ENCODE measurements at places on chromosomes 2 and 18.

DNA sequence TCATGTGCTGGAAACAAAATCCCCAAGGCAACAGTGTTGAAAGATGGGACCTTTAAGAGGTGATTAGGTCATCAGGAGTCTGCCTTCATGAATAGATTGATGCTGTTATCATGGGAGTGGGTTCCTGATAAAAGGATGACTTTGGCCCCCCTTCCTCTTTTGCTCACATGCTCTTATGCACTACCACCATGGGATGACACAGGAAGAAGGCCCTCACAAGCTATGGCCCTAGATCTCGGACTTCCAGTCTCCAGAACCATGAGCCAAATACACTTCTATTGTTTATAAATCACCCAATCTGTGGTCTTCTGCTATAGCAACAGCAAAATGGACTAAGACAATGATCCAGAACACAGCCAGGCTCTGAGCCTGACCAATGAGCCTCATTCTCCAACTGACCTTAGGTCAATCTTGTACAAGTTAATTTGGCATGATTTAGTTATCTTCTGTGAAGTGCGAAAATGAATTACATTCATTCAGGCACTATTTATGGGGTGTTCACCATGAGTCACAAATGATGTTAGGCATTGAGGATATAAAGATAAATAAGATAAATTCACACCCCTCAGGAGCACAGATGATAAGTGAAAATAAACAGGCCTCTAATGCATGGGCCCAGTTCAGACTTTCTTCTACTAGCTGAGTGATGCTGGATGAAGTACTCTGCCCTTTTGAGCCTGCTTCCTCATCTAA lies 37.7 kb upstream of the NT5C1B start:
- DNase-seq, result no peak

DNA sequence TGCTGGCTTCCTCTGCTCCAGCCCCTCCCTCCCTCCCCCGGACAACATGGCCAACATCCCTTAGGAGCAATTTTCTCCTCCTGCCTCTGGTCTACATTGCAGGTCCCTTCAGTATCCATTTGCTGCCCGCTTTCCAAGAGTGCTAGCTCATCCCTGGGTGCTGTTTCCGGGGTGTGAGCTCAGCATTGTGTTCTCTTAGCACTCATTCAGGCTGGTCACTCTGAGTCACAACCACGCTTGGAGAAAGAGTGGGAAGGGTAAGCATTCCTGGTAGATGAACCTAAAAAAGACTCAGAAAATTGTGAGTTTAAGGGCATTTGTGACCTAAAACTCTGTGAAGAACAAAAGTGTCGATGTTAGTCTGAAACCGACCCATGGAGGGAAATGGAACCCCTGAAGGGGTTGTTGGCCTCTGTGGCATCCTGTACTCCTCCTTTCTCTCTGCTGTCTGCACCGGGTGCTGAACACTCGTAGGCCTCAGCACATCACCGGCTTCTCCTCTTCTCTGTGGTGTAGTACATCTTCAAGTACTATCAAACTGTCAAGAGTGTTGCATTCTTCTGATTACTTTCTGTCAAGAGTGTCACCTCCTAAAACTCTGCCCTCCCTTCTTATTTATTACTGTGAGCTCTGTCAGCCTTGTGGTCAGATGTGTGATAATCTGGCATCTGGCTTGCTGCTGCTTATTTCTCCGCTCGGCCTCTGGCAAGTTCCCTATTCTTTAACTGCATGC lies 73.0 kb downstream of the CTNNA2 start:
- no peak for DNase-seq

DNA sequence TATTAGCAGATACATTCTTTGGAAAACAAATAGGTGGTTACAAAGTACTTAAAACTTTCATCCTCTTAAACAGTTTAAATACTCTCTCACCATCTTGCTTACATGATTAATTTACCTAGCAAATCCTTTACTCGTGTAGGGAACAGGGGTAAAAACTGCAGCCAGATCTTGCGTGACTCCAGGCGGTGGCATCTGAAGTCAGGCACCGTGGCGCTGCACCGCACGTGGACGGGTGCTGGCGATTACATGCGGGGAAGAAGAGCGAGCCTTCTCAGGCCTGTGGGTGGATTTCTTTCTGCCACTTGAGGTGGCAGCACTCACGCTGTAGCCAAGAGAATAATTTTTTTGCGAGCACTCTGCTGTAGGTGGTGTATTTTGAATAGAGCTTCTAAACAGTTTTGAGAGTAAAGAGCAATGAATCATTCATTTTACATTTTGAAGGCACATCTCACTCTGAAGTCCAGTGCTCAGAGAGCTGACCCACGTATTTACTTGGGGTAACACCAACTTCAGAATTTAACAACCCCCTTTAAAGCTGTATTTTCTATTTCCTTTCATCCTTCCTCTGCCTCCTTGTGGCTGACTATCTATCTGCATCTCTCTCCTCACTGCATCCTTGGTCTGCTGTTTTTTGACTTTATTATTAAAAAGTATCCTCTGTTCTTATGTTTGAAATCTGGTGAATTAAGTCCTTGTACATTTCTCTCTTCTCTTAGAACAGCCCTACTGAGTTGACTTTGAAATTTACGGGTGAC lies 68.9 kb downstream of the EPAS1 start:
- DNase-seq, result no peak

DNA sequence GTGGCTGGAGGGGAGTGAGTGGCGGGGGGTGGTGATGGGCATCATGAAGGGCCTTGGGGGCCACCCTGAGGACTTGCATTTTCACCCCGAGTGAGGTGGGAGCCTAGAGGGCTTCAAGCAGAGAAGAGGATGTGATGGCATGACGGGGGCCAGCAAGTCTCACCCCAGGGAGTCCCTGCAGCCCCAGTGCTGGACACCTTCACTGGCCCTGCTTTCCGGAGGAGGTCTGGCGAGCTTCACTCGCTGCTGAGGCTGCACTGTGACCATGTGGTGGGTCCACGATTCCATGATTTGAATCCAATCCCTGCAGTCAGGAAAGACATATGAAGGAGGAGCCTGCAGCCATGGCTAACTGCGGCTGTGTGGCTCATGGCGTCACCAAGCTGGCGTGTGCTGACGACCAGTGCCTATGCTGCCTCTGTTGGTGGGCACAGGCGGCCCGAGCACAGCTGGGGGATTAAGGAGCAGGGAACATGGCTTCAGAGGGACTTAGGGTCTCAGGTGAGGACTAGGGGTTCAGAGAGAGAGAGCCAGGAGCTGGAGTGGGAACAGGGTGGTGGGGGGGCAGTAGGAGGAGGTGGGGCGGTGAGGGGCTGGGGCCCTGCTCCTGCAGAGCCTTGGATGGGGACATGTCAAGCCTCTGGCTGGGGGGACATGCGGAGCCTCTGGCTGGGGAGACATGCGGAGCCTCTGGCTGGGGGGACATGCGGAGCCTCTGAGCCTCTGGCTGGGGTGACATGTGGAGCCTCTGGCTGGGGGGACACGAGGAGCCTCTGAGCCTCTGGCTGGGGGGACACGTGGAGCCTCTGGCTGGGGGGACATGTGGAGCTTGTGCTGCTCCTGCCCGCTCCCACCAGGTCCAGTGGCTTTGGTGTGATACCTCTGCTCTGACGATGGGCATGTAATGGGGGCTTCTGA lies 3.6 kb downstream of the ZAP70 start:
- DNase-seq, result no peak

- DNase-seq, result no peak
Measured at GRCh38 chr18:76412010-76412817, 82.8 kb downstream of the ZNF516 start.

DNA sequence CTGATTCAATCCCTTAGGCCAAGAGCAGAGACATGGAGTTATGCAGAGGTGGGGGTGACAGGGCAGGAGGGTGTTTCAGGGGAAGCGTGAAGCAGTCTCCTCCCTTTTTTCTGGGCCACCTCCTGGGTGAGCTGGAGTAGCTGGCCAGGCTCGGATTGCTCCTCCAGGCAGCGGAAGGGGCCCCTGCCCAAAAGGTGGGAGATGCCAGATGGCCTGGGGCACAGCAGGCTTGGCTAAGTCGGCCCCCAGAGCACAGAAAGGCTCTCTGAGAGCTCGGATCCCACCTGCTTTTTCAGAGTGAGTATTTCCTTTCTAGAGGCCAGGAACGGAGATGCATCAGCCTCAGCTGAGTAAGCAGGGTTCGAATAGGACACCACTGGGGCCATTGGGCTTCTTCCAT lies 196.9 kb downstream of the ANKRD30B start:
- DNase-seq, result no peak

GRCh38 chr2:42852798-42853197 lies 60.4 kb upstream of the HAAO start:
- no peak for DNase-seq

- no peak for DNase-seq
Measured at GRCh38 chr2:12787891-12788801, 71.4 kb downstream of the TRIB2 start.

DNA sequence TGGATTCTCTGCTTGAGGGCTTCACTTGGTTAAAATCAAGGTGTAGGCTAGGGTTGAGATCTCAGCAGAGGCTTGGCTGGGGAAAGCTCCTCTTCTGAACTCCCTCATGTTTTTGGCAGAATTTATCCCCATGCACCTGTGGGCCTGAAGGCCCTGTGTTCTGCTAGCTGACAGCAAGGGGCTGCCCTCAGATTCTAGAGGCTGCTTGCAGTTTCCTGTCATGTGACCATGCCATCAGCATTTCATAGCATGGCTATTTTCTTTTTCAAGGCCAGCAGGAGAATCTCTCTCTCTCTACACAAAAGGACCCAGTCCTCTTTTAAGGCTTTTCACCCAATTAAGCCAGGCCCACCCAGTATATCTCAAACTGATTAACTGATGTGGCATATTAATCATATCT lies 514.8 kb upstream of the HNMT start:
- DNase-seq, result no peak

DNA sequence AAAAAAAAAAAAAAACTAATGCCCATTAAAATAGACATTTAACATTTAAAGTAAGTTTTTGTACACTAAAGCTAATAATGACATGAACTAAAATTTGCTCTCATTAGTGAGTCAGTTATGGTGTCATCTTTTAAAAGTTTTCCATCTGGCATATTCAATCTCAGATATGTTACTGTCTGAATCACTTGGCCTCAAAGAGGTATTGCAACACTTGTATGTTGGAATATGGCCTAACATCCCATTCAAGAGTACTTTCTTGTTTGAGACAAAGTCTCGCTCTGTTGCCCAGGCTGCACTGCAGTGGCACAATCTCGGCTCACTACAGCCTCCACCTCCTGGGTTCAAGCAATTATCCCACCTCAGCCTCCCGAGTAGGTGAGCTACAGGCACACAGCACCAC lies 169.7 kb downstream of the TMEM163 start:
- no peak for DNase-seq

DNA sequence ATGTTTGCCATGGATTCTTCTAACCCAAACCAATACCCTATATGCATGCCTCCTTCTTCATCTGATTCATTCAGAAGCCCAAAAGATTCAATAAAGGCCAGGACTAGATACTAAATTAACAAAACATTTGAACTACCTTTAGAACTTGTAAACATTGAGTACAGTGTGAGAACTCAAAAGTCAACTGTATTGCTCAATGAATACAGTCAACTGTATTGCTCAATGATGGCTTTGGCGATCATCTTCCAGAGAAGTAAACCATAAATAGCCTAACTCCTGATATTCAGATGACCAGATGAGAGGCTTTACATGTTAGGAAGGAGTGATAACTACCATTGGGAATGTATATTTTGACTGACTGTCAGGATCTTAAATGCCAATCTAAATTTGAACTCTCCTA lies 206.5 kb upstream of the ITGA4 start:
- DNase-seq, result no peak

- no peak for DNase-seq
Measured at GRCh38 chr18:62844850-62845643, 129.7 kb downstream of the PHLPP1 start.

DNA sequence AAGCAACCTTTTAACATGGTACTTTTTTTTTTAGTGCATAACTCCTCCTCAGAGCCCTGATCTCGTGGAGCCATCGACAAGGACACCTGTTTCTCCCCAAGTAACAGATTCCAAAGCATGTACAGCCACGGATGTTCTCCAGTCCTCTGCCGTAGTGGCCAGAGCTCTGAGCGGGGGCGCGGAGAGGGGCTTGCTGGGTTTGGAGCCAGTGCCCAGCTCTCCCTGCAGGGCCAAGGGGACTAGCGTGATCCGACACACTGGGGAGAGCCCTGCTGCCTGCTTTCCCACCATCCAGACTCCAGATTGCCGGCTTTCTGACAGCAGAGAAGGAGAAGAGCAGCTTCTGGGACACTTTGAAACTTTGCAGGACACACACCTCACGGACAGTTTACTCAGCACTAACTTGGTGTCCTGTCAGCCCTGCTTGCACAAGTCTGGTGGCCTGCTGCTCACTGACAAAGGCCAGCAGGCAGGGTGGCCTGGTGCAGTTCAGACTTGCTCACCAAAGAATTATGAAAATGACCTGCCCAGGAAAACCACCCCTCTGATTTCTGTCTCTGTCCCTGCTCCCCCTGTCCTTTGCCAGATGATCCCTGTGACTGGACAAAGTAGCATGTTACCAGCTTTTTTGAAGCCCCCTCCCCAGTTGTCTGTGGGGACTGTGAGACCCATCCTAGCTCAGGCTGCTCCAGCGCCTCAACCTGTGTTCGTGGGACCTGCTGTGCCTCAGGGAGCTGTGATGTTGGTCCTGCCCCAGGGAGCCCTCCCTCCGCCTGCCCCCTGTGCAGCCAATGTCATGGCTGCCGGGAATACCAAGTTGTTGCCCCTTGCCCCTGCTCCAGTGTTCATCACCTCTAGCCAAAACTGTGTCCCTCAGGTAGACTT lies 4.5 kb downstream of the KLF11 start:
- no peak for DNase-seq

DNA sequence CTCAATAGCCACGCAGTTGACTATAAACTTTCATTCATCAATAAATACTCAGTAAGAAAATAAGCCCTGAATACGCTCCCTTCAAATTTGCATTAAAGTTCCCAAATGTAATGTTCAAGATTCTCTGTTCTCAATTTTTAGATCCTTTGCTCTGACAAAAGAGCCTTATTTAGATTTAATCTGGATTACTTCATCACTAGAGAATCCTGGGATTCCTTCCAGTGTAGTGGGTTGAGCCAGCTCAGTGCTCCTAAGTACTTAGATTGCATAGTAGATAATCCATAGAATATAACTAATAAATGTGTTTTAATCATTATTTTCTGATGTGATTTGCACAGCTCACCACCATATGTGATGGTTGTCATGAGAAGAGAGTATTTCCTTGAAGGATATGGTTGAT lies 1286.2 kb downstream of the SUCLG1 start:
- DNase-seq, result no peak

GRCh38 chr2:123163398-123163797 lies 861.7 kb upstream of the CNTNAP5 start:
- no peak for DNase-seq
